ENCODE measurements at places on chromosomes 3 and 15.

- no peak for DNase-seq
Observed at GRCh38 chr15:77514641-77515402, 94.1 kb downstream of the HMG20A start.

DNA sequence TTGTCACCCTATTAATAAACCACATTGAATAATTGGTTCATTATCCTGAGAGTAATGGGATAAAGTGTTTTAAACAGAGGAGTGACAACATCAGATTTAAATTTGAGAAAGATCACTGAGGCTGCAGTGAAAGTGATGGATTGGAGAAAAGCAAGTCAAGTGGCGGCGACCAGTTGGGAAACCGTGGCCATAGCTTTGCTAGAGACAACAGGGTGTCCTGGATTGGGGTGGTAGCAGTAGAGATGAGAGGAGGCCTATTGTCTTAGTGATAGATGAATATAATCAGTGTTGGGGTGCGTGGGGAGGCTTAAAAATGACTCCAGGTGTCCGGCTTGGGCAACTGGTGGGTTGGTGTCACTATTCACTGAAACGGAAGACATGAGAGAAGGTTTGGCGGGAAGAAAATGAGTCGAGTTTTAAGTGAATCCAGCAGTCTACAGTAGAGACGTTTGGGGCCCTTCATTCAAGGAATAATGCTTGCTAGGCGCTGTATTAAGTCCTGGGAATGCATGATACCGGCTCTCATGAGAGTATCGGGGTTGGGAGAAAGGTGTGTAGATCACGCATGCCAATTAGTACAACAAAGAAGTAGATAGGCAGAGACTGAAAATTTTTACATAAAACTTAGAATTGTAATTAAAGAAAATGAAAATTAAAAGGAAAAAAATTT, 819 bp downstream of the NEK4 start:
- DNase-seq = no peak

- no peak for DNase-seq
Observed at GRCh38 chr15:34782901-34783300, 12.4 kb downstream of the ACTC1 start.

GRCh38 chr15:36370051-36370730, 209.2 kb upstream of the CDIN1 start:
- DNase-seq = no peak

DNA sequence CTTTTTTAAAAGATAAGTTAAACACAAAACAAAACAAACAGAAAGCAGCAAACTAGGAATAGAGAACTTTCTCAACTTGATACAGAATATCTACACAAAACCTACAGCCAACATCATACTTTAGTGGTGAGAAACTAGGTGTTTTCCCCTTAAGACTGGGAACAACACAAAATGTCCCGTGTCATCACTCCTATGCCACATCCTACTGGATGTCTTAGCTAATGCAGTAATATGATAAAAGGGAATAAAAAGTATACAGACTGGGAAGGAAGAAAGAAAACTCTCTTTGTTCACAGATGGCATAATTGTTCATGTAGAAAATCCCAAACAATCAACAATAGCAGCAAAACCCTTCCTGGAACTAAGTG, 45.9 kb downstream of the TMEM45A start:
- DNase-seq = no peak

DNA sequence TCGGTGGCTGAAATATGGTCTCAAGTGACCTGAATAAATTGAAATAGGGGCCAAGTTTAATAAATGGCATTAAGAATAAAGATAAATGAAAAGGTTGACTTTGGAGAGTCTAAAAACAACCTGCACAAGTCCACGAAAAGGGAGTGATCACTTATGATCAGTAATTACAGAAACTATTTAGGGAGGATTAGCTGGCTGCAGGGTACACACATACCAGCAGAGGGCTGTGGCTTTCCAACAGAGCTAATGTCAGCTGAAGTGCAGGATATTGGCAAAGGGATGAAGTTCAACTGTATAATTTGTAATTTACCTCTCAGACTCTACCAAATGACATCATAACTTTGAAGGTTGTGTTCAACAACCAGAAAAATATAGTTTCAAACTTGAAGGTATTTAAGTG, 86.8 kb downstream of the SYNPR start:
- no peak for DNase-seq

GRCh38 chr3:155196131-155197021, 97.1 kb downstream of the STRIT1 start:
- no peak for DNase-seq

GRCh38 chr15:69502470-69503045, 49.9 kb downstream of the RPLP1 start:
- DNase-seq = no peak

GRCh38 chr15:26231096-26231495, 368.0 kb upstream of the ATP10A start:
- DNase-seq = no peak

DNA sequence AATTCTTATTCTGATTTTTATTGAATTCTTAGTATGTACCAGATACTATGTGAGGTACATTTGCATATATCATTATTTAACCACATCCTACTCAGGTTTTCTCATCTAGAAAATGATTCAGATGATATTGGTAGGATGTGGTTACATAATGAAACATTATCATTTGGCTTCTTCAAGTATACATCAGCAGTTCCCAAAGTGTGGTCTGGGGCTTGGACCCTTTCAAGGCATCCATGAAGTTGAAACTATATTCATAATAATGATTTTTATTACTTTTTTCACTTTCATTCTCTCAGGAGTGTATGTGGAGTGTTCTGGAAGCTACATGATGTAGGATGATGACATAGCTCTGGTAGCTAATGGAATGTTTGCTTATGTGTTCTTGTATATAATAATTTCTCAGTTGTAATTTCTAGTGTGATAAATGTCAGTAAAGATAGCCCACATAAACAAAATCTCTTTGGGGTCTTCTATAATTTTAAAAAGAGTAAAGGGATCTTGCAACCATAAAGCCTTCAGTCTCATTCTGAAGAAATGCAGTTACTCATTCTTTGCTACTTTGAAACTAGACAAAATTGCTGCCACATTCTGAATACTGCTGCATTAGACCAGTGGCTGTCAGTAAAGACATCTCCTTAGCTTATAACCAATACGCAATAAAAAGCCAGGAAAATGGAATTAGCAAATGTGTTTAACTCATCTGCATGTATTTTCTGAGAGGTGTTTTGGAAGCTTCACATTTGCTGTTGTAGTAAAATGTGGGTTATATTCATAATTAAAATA, 95.8 kb downstream of the PPARG start:
- DNase-seq = no peak

GRCh38 chr15:90091156-90091931, 10.9 kb downstream of the IDH2 start:
- no peak for DNase-seq

GRCh38 chr15:71325481-71325880, 210.2 kb downstream of the THSD4 start:
- no peak for DNase-seq

GRCh38 chr3:69128509-69128908, 6.1 kb upstream of the LMOD3 start:
- DNase-seq = no peak
